ENCODE measurements at places on chromosomes 6 and 20.

- no peak for DNase-seq
Observed at GRCh38 chr6:56146086-56146485, 101.3 kb downstream of the COL21A1 start.

GRCh38 chr6:83852528-83853177 is 507 bp upstream of the RIPPLY2 start:
- DNase-seq: no peak

- no peak for DNase-seq
Observed at GRCh38 chr6:111157412-111157811, 70.1 kb downstream of the SLC16A10 start.

DNA sequence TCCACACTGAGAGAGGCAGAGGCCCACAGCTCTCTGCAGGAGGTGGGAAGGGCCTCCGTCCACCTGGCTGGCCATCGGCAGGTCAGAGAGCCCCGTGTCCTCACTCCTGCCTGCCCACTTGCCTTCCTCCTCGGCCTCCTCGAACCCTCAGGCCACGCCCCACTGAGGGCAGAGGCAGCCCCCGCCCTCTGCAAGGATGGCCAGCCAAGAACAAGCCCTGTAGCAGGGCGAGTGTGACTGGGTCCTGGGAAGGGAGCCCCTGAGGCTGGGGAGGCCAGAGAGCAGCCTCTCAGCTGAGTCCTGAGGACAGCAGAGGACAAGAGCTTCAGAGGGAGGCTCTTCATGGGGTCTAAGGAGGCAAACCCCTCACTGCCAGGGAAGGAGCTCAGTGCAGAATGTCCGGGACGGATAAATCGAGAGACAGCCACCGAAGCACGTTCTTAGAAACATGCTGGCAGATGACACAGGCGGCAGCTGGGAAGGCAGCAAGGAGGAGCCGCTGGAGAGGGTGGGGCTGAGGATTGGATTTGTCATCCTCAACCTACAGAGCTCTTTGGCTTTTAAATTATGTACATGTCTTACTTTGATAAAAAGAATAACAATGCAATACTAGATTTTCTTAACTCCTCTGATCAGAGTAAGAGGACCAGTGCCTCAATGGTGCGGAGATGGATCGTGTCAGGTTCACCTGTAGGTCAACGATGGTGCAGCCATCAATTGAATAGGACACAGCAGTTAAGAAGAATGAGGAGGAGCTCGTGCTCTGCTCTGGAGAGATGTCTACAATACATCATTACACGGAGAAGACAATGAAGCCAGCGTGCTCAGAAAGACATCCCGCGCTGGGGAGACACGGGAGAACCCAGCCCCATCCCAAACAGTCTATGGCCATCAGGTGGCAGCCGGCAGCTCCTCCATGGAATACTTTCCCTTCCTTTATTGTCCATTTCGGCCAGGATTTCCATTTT is 53.0 kb downstream of the GNAS-AS1 start:
- no peak for DNase-seq

DNA sequence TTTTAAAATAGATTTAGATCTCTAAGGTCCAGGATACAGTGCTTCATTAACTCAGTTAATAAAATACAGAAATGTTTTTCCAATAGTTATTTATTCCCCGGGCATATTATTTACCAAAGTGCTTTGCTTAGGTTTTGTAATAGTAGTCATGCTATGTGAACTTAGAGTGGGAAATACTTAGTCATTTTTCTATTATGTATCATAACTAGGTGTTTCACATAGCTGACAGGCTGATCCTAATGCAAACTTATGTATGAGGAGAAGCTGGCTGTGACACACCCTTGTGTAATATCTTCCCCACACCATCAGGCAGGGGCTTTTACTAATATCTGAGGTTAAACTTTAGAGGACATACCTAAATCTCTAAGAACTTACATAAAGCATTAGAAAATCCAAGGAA is 277.7 kb upstream of the RIMS1 start:
- DNase-seq: no peak

DNA sequence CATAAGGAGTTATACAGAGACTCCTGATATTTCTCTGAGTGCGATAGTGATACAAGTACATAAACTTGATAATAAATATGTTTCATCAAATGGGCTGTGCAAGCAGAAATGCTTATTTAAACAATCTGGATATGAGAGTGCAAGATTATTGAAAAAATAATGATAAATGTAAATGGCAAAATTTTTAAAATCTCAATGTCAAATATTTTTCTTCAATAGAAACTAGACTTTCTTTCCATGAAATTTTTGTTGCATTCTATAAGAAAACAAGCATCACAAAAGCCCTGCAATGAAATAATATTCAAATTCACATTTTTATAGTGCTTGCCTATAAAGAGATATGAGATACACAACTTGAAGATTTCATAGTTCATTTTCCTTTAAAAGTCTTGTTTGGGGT is 2.7 kb downstream of the PACRG start:
- no peak for DNase-seq

- DNase-seq: no peak
Observed at GRCh38 chr6:13113981-13114593, 214.2 kb downstream of the TBC1D7 start.

DNA sequence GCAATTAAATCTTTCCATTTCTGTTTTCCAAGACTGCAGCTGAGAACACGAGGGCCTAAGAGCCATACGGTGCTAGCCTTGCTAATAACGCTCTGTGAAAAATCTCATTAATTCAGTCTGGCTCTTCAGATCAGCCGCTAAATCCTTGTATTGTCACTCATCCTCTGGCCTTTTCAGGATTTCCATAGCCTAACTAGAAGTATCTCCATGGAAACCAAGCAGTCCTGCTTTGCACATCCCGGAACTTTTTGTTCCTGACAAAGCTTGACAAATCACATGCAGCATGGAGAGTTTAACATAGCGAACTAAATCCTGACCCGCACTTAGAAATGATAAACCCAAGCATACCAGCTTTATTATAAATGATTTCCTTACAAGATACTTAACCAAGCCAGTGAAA is 383.7 kb downstream of the CD83 start:
- no peak for DNase-seq

DNA sequence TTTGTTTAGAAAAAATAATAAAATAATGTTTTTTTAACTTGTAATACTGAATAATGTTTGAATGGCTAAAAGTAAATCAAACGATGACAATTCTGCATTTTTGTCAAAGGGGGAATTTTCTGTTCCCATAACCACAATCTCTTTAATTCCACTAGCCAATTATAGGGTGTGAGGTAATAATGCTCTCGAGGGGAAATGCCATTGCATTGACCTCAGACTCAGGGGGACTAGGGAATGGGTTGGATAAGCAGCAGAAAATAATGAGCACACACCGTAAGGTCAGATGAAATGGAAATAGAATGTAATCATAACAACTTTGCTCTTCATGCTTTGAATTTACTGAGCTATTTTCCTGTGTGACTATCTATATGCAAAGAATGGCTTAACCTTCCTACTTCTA is 584.7 kb downstream of the RFPL4B start:
- DNase-seq: no peak

GRCh38 chr6:160692369-160692959 is 9.6 kb upstream of the PLG start:
- DNase-seq: no peak

DNA sequence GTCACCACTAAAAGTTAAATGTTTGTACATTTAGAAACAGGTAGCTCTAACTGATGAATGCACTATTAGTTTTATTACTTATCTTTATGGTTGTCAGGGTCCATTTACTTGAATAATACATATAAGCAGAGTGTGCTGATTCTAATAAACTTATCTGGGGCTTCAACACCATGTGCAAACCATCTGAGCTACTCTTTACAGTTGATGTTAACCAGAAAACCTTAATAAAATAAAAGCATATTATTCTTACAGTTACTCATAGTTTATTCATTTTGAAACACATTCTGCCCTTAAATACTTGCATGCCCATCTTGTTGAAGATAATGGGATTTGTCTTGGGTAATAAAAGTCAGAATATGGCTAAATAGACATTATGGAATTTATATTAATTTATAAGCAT is 1042.2 kb downstream of the EPHA7 start:
- no peak for DNase-seq

- no peak for DNase-seq
Observed at GRCh38 chr6:164547076-164547475, 762.3 kb downstream of the C6orf118 start.

GRCh38 chr20:38209054-38209675 is 44.1 kb upstream of the TGM2 start:
- DNase-seq: no peak

- no peak for DNase-seq
Observed at GRCh38 chr20:22611636-22612035, 27.3 kb upstream of the FOXA2 start.

- no peak for DNase-seq
Observed at GRCh38 chr6:75842732-75843131, 93.7 kb downstream of the MYO6 start.

- no peak for DNase-seq
Observed at GRCh38 chr6:43516367-43516696, 394 bp downstream of the YIPF3 start.

- DNase-seq: no peak
Observed at GRCh38 chr6:12264671-12265070, 25.5 kb upstream of the EDN1 start.
